Right ventricle myocardium superior (tissue), 1 donor: ENCODE measurements at places on chromosomes 12 and 14. TPM values are rescaled to one million over a fixed set of nuclear protein-coding genes. Genes with fewer than 3 reads are reported as not detected.

GRCh38 chr14:98194821-98195220 is 1077.2 kb downstream of the BCL11B start:
- DNase-seq: no peak

GRCh38 chr12:108738170-108738569 is 6.9 kb upstream of the CORO1C start:
- no peak for DNase-seq

Gene TMEM260
- 5.0 TPM for total RNA-seq

DNA sequence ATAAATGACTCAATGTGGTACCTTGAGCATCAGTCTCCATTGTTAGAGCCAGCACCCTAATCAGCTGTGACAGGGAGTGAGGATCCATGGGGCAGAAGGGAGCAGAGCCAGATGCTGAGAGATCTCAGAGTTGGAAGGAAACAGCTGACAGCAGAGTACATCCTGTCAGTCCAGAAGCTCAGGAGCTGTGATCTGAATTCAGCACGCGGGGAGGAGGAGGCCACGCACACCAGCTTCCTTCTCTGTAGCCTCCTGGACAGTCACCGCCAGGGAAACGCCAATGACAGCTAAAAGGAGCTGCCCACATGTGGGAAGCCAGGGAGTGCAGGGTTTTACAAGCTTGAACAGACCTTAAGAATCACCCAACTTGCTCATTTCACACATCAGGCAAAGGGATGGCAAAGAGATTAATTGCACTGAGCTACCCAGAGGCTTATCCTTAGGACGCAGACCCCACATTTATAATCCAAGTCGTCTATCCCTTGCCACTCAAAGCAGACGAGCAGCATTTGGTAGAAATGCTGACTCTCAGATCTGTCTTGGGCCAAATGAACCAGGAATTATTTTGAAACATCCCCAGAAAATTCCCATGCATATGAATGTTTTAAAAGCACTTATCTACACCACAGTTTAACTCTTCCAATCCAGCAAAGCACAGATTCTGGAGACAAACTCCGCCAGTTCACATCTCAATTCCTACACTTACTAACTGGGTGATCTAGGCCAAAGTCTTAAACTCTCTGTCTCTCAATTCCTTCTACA is 322.6 kb upstream of the TMTC1 start:
- DNase-seq: no peak

DNA sequence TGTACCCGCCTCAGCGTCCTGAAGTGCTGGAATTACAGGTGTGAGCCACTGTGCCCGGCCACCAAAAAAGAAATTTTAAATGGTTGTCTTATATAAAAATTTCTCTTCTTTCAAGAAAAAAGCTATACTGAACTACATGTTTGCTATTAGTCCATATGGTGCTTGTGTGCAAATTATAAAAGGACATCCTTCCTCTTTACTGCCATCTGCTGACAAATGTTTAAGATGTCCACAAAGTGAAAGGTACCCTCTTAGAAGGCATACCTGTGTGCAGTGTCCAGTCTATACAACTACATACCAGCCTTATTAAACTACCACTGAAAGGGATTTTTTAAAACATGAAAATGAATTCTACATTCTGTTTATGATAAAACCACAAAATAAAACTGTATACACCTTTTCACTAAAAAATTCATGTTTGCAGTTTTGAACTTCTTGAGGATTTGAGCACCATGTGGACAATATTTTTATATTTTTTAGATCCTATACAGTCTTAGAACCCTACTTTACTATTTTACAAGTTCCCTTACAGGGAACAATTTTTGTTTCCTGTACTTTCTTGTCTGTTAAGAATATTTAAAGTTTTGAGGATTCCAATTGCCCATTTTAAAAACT is 32.8 kb upstream of the TOMM20L start:
- no peak for DNase-seq

DNA sequence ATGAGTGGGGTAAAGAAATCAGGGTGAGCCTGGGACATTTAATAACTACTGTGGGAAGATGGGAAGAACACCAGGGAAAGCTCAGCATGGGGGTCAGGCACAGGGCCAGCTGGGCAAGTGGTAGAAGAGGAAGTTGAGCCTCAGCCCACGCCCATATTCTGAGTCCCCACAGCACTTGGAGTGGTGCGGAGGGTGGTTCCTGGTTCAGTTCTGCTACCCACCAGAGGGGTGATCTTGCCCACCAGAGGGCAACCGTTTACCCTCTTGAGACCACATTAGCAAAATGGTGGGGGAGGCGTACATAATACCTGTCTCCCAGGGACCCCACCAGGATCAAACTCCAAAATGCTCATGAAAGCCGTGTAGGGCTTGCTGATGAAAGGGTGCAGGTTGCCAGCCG is 16.8 kb upstream of the ANKRD33 start:
- DNase-seq: peak; percentile 80

Gene CACNA2D4
- total RNA-seq: 1.0 TPM

- DNase-seq: no peak
These were observed 51.9 kb downstream of the SLC6A15 start for GRCh38 chr12:84860718-84861117.

Gene USP15
- 55.0 TPM for total RNA-seq

Gene YBX3
- 535 TPM for total RNA-seq

GRCh38 chr14:103818870-103819269 is 28.5 kb downstream of the PPP1R13B start:
- DNase-seq: no peak

GRCh38 chr14:20591235-20591634 is at the start of gene RNASE12:
Gene RNASE12, minus strand, starts transcription at chr14:20591376. Its CDS starts 653 bp downstream, at chr14:20590723.
- DNase-seq: no peak

GRCh38 chr14:74652541-74652940 is 40.5 kb upstream of the LTBP2 start:
- DNase-seq: no peak

Gene CCDC177
- total RNA-seq: not detected

- no peak for DNase-seq
These were observed 42.9 kb upstream of the FAM222A start for GRCh38 chr12:109670731-109671130.
